ENCODE measurements at places on chromosomes 4 and X. TPM values are rescaled to one million over a fixed set of nuclear protein-coding genes. Genes with fewer than 3 reads are reported as not detected.

- DNase-seq, result no peak
- H3K4me1 ChIP-seq, result peaks cover 26% of the 10 kb centered on the region
- no peaks in the 10 kb centered on the region for H3K36me3 ChIP-seq
- peak overlapping the region; percentile 80 for H3K27ac ChIP-seq
- no peak overlapping the region for H3K4me3 ChIP-seq
- no peaks in the 10 kb centered on the region for H3K27me3 ChIP-seq
Measured at GRCh38 chr4:176781739-176782100, 11.0 kb downstream of the VEGFC start.

- no peak for DNase-seq
- no peaks in the 10 kb centered on the region for H3K36me3 ChIP-seq
- H3K27me3 ChIP-seq, result no peaks in the 10 kb centered on the region
- H3K27ac ChIP-seq, result no peak overlapping the region
- H3K4me1 ChIP-seq, result no peaks in the 10 kb centered on the region
Measured at GRCh38 chrX:10813761-10814160, 193.4 kb upstream of the MID1 start.

GRCh38 chr4:185013417-185014125 lies 4.7 kb upstream of the HELT start:
- H3K4me1 ChIP-seq, result peaks cover 21% of the 10 kb centered on the region
- no peak for DNase-seq
- H3K27ac ChIP-seq, result no peak overlapping the region
- peaks cover 93% of the 10 kb centered on the region for H3K27me3 ChIP-seq

DNA sequence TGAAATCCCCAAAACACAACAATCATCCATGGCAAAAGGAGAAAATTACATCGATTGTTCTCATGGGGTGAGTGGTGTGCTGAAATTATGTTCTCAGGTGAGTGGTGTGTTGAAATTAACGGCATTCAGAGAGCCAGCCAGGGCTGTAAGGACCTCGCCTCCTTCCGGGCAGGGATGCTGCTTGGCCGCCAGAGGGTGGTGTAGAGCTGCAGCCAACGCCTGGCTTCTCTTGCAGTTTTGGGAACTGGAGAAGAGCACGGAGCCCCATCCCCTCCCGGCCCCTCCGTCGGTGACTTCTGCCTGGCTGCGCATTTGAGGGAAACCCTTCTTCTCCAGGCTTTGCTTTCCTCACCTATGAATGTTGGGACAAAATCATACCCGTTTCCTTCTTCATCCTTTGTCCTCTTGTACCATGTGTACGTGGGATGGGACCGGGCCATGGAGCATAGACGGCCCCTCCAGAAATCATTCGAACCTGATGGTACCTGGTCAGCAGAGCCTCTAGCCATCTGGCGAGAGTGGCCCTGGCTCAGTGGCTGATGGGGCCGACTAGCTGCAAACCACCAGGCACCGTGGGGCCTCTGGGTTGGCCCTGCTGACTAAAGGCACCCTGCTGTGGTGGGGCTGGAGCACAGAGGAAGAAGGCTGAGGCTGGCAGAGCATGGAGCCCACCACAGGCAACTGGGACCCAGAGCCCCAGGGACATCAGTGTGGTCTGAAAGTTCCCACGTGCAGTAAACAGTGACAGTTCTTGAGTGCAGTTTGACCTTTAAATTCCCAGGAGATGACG lies 28.4 kb downstream of the TRMT44 start:
- H3K27ac ChIP-seq, result no peak overlapping the region
- H3K27me3 ChIP-seq, result no peaks in the 10 kb centered on the region
- no peak for DNase-seq
- H3K4me1 ChIP-seq, result peaks cover 18% of the 10 kb centered on the region

GRCh38 chr4:118154649-118155048 lies 120.4 kb downstream of the NDST3 start:
- DNase-seq, result no peak
- no peak overlapping the region for H3K27ac ChIP-seq
- no peak overlapping the region for H3K4me3 ChIP-seq
- no peaks in the 10 kb centered on the region for H3K4me1 ChIP-seq
- no peaks in the 10 kb centered on the region for H3K36me3 ChIP-seq

DNA sequence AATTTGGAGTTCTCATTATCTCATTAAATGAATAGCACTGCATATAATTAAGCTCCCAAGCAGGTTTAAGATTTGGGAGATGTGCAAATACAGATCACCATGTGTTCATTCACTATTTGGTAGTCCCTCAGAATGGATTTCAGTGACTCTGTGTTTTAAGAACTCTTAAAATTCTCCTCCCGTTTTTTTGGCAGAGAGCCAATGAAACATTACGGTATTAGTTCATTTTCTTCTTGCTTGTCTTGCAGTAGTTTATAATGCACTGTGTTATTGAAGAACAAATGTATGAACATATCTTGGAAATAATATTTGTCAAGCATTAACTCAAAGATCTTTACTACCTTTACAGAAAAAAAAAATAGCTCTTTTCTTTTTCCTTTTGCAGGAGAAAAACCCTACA lies 32.7 kb downstream of the KLF3 start:
- H3K4me3 ChIP-seq, result no peak overlapping the region
- no peaks in the 10 kb centered on the region for H3K27me3 ChIP-seq
- H3K36me3 ChIP-seq, result peaks cover 61% of the 10 kb centered on the region
- H3K27ac ChIP-seq, result no peak overlapping the region

- H3K4me1 ChIP-seq, result peaks cover 6% of the 10 kb centered on the region
- no peak overlapping the region for H3K4me3 ChIP-seq
- DNase-seq, result no peak
- H3K36me3 ChIP-seq, result no peaks in the 10 kb centered on the region
- no peaks in the 10 kb centered on the region for H3K27me3 ChIP-seq
Measured at GRCh38 chr4:108116423-108117168, 52.1 kb downstream of the LEF1 start.

DNA sequence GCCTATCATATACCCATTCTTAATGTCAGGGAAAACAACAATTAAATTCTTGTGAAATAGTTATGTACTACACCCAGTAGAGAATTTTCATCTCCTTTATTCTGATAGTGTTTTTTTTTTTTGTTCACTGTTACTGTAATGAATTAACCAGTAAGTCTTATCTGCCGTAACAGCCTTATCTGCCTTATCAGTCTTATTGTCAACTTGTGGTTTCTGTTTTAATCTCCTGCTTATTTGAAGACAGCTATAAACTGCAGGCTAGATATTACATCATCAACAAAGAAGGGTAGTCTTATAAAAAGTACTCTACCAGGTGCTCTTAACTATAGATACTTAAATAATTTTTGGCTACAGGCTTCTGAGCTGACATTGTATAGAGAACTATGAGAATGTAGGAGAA lies 79.5 kb downstream of the MAGEB5 start:
- H3K27ac ChIP-seq, result no peak overlapping the region
- no peaks in the 10 kb centered on the region for H3K36me3 ChIP-seq
- no peak overlapping the region for H3K4me3 ChIP-seq

- no peak for DNase-seq
- no peaks in the 10 kb centered on the region for H3K4me1 ChIP-seq
- H3K27me3 ChIP-seq, result no peaks in the 10 kb centered on the region
- H3K36me3 ChIP-seq, result no peaks in the 10 kb centered on the region
Measured at GRCh38 chrX:15977644-15978043, 123.0 kb upstream of the AP1S2 start.

DNA sequence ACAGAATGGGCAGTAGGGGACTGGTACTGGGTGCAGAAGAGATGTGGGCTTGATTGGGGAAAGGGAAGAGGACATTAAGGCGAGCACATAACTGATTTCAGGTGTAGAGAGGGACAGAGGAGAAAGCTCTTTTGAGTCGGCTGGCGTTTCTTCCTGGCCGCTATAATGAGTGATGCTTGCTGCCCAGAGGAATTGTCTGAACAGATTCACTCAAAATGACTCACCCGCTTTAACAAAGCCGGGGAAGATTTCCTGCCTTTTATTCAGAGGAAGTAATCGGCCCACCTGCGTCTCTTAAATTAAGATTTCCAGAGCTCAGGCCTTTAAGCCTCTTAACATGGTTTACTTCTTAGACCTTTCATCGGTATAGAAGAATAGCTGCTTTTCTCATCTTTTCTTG lies 102.1 kb upstream of the AP1S2 start:
- H3K4me1 ChIP-seq, result no peaks in the 10 kb centered on the region
- no peak for DNase-seq
- no peaks in the 10 kb centered on the region for H3K27me3 ChIP-seq
- H3K27ac ChIP-seq, result no peak overlapping the region
- H3K4me3 ChIP-seq, result no peak overlapping the region

DNA sequence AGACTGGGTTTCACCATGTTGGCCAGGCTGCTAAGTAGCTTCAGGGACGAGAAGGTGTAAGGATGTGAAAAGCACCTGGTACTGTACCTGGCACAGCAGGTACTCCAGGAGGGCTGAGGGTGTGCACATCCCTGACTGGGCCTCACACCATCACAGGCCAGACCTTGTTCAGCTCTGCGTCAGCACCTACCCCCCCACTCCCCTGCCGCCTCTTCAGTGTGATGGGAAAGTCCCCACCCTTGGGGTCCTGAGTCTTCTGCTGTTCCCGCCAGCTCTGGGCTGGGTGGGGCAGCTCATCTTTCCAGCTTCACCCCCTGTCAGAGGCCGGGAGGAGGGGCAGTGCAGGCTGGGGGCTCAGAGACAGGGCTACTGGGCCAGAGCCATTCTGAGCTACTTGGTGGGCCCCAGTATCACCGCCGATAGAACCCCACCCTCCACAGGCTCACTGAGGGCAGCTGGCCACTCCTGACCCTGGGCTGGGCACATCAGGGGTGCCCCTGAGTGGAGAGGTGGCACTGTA lies 6.7 kb upstream of the SH3BP2 start:
- H3K27ac ChIP-seq, result no peak overlapping the region
- no peaks in the 10 kb centered on the region for H3K27me3 ChIP-seq
- peaks cover 15% of the 10 kb centered on the region for H3K4me1 ChIP-seq
- no peaks in the 10 kb centered on the region for H3K36me3 ChIP-seq
- DNase-seq, result peak; percentile 66

DNA sequence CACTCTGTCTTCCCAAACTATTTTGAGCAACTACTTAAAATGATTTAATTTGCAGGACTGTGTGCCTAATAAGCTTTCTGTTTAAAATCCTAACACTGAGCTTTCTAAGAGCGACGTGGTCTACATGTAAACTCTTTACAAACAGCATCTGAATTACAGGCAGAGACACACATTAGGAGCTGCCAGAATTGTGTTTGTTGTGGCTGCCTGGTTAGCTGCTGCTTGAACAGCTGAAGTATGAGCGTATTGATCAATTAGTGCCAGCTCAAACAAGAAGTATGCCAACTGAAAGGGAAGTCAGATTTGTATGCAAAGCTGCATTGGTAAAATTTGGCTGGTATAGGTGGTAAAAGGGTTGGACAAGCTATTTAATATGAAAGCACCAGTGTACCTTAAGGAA lies 384.4 kb downstream of the PCDH7 start:
- H3K27ac ChIP-seq, result no peak overlapping the region
- no peak overlapping the region for H3K4me3 ChIP-seq
- peaks cover 5% of the 10 kb centered on the region for H3K4me1 ChIP-seq
- DNase-seq, result no peak

- DNase-seq, result no peak
- no peak overlapping the region for H3K27ac ChIP-seq
- H3K4me3 ChIP-seq, result no peak overlapping the region
- H3K27me3 ChIP-seq, result no peaks in the 10 kb centered on the region
- peaks cover 5% of the 10 kb centered on the region for H3K4me1 ChIP-seq
- no peaks in the 10 kb centered on the region for H3K36me3 ChIP-seq
Measured at GRCh38 chr4:152118819-152119553, 358.2 kb upstream of the GATB start.

GRCh38 chr4:10173037-10173753 lies 56.6 kb upstream of the WDR1 start:
- H3K4me3 ChIP-seq, result no peak overlapping the region
- no peaks in the 10 kb centered on the region for H3K36me3 ChIP-seq
- H3K27me3 ChIP-seq, result no peaks in the 10 kb centered on the region
- H3K27ac ChIP-seq, result peak overlapping the region; percentile 6

DNA sequence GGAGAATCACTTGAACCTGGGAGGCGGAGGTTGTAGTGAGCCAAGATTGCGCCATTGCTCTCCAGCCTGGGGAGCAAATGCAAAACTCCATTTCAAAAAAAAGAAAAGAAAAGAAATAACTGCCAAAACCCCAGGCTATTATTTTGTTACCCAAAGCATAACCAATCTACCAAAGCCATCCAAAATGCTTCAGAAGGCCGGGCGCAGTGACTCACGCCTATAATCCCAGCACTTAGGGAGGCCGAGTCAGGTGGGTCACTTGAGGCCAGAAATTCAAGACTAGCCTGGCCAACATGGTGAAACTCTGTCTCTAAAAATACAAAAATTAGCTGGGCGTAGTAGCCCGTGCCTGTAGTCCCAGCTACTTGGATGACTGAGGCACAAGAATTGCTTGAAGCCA lies 49.8 kb downstream of the SMIM31 start:
- H3K4me3 ChIP-seq, result no peak overlapping the region
- H3K27ac ChIP-seq, result no peak overlapping the region
- no peaks in the 10 kb centered on the region for H3K36me3 ChIP-seq

DNA sequence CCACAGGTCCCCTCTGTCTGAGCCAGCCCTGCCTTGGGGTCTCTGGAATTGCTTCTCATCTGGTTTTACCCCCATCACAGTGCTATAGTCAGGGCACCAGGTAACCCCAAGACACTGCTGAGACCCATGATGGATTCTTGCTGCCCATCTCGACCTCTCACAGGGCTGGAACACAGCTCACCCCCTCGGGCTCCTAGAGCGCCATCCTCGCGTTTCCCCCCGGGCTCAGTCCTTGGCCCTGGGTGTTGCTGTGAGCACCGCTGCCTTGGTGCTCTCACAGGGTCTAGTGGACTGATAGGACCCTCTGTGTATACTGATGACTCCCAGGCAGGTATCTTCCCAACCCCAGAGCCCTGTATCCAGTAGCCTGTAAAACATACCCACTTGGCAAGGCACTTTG lies 8.8 kb downstream of the MAEA start:
- H3K4me3 ChIP-seq, result no peak overlapping the region
- no peak overlapping the region for H3K27ac ChIP-seq
- no peak for DNase-seq
- H3K36me3 ChIP-seq, result peaks cover 30% of the 10 kb centered on the region
- H3K4me1 ChIP-seq, result peaks cover 44% of the 10 kb centered on the region

- H3K27ac ChIP-seq, result no peak overlapping the region
- no peaks in the 10 kb centered on the region for H3K27me3 ChIP-seq
- no peak overlapping the region for H3K4me3 ChIP-seq
- H3K4me1 ChIP-seq, result no peaks in the 10 kb centered on the region
- no peak for DNase-seq
Measured at GRCh38 chrX:140967036-140967435, 35.4 kb upstream of the SPANXB1 start.

Gene MAP3K15
- not detected for total RNA-seq

Gene ENAM
- not detected for total RNA-seq

Gene FAM13A
- 365 TPM for total RNA-seq

Gene TCEAL6
- not detected for total RNA-seq

Gene TEX13C
- not detected for total RNA-seq

Gene TREX2
- total RNA-seq, result 59.3 TPM

Gene CXCL5
- not detected for total RNA-seq

Gene TBC1D8B
- 2.1 TPM for total RNA-seq
